Transverse colon (tissue), 4 donors: ENCODE measurements at places on chromosomes 5 and 9. TPM values are rescaled to one million over a fixed set of nuclear protein-coding genes. Genes with fewer than 3 reads are reported as not detected.

SLC6A3 gene
- not detected for total RNA-seq

DNA sequence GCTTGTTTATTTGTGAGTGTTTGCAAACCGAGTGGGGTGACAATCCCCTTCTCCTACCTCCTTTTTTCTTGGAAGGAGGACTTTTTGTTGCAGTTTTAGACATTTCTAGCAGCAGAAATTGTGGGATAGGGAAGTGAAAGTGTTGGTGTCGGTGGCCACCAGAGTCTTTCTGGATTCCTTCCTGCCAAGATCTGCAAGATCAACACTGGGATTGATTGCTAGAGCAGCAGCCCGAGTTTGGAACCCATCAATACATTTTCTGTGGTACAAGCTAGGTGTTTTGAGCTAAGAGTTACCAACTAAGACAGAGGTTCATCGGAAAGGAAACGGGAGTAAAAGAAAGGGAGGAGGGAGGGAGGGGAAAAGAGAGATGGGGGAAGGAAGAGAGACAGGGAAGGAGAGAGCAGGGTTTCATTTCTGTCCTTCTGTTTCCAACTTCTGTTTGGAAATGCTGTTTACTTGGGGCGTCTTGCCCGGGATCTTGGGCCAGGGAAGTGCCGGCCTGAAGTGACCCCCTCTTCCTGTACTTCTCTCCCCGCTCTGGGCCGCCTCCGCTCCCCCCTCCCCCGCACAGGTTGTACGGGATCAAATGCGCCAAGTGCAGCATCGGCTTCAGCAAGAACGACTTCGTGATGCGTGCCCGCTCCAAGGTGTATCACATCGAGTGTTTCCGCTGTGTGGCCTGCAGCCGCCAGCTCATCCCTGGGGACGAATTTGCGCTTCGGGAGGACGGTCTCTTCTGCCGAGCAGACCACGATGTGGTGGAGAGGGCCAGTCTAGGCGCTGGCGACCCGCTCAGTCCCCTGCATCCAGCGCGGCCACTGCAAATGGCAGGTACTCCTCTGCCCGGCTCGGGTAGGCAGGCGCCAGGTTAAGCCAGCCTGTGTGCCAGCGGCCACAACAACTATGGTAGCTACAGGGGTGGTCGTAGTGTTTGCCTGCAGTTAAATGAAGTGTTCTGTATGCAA is 4.0 kb downstream of the ISL1 start:
- H3K4me1 ChIP-seq, result peaks cover 12% of the 10 kb centered on the region
- no peak overlapping the region for H3K27ac ChIP-seq
- peaks cover 100% of the 10 kb centered on the region for H3K27me3 ChIP-seq
- H3K36me3 ChIP-seq, result no peaks in the 10 kb centered on the region

DNA sequence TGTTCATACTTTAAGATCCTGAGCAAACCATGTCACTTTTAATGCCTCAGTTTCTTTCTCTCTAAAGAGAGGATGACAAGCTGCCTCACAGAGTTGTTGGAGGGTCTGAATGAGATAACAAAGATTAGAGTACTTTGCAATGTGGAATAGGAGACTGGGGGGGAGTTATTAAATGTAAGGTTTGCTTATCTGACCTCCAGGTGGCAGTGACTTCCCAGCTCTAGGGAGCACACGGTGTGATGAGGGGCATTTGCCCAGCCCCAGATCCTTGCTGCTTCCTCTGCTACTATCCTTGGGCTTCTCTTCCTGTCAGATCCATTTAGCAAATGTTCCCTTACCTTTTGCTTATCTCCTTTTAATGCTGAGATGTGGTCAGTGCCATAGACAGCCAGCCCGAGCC is 30.7 kb downstream of the ENHO start:
- peaks cover 19% of the 10 kb centered on the region for H3K27me3 ChIP-seq
- H3K4me1 ChIP-seq, result no peaks in the 10 kb centered on the region
- H3K36me3 ChIP-seq, result no peaks in the 10 kb centered on the region

DNA sequence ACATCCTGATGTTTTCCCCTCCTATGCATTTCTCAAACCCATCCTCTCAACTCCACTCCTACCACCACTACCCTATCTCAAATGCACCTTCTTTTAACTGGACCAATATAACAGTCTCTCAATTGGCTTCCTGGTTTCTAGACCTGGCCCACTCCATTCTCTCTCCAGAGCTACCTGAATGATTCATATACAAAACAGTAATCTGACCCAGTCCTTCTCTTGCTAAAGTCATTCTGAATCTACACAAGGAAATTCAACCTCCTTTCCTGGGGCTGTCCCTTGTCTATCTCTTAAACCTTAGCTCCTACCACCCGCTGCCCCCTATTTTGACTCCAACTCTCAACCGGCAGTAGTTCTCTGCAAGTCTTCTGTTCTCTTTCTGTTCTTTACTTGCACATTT is 97.2 kb downstream of the PCSK1 start:
- H3K4me1 ChIP-seq, result peaks cover 34% of the 10 kb centered on the region
- no peak overlapping the region for H3K4me3 ChIP-seq
- H3K27me3 ChIP-seq, result no peaks in the 10 kb centered on the region
- H3K27ac ChIP-seq, result peak overlapping the region; percentile 28
- H3K36me3 ChIP-seq, result no peaks in the 10 kb centered on the region

GRCh38 chr9:133887540-133888047 is 104.5 kb downstream of the VAV2 start:
- H3K27me3 ChIP-seq, result no peaks in the 10 kb centered on the region
- peak overlapping the region; percentile 3 for H3K27ac ChIP-seq
- H3K36me3 ChIP-seq, result no peaks in the 10 kb centered on the region
- peaks cover 3% of the 10 kb centered on the region for H3K4me1 ChIP-seq
